ENCODE measurements at places on chromosomes 1 and 21.

DNA sequence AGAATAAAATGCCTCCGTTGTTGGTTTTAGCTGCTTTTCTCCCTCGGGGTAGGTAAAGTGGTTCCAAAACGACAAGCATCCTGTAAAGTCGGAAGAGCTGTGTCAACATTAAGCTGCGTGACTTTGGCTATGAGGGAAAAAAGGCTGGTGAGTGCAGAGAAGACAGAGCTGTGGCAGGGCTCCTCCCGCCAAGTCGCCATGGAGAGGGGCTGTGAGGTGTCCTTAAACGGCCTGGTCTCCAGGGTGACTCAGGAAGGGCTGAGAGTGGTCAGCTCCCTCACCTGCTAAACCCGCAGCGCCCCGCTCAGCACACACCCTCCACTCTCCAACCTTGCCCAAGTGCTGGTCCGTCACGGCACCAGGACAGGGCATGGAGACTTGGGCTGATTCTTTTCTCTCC, 91.6 kb upstream of the SAMD11 start:
- no peak for ATAC-seq

- ATAC-seq = no peak
These were observed 922.1 kb downstream of the AMY1C start for GRCh38 chr1:104671684-104672353.

DNA sequence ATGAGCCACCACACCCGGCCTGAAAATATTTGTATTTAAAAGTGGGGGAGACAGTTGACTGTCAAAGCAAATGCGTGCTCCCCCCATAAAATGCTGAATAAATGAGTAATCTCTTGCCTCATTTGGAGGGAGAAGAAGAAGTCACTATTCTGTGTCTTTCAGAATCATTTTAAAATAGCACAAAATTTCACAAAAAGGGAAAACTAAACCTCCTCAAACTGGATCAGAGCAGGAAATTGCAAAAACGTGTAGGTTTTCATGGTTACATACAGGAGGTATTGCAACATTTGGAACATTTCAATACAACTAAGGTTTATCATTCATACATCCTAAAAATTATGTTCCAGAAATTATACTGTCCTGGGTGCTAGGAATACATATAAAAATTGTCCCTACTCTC, 13.6 kb downstream of the MTF1 start:
- ATAC-seq = no peak

DNA sequence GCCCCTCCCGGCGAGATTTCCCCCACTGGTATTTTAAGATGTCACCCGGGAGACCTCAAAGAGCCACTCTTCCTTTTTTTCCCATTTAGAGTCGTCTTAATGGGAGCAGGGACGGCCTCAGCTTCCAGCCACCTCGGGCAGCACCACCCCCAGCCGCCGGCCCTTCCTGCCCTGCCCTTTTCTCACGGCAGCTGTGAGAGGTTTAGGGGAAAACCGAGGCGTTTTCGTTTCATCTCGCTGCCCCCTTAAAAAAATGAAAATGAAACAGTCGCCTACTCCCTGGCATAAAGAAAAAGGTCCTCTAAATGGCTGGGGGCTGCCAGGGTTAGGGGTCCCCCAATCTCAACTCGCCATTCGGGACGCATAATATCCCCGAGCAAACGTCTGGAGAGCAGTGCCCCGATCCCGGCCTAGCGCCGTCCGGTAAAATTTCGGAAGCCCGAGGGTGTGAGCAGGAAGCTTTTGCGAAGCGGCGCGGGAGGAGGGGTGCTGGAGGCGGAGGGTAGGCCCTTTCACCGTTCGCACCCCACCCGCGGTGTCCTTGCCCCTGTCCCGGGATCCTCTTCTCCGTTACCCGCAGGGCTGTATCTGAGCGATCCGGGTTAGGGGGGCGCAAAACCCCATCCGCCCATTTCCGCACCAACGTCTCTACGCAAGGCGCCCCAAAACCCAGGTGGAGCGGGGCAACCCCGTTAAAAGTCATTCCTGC, 1.2 kb downstream of the RUNX3 start:
- no peak for ATAC-seq

- no peak for ATAC-seq
These were observed 199.5 kb downstream of the ADGRL2 start for GRCh38 chr1:82000221-82000620.

GRCh38 chr1:151508833-151509232, 2.4 kb upstream of the CGN start:
- ATAC-seq = no peak

All from activated CD4-positive, CD25-positive, alpha-beta regulatory T cell treated with anti-CD3 and anti-CD28 coated beads, Interleukin-2, amount 50 U/mL, for 24 hours (primary cell).